ENCODE measurements at places on chromosomes 1 and 21.

DNA sequence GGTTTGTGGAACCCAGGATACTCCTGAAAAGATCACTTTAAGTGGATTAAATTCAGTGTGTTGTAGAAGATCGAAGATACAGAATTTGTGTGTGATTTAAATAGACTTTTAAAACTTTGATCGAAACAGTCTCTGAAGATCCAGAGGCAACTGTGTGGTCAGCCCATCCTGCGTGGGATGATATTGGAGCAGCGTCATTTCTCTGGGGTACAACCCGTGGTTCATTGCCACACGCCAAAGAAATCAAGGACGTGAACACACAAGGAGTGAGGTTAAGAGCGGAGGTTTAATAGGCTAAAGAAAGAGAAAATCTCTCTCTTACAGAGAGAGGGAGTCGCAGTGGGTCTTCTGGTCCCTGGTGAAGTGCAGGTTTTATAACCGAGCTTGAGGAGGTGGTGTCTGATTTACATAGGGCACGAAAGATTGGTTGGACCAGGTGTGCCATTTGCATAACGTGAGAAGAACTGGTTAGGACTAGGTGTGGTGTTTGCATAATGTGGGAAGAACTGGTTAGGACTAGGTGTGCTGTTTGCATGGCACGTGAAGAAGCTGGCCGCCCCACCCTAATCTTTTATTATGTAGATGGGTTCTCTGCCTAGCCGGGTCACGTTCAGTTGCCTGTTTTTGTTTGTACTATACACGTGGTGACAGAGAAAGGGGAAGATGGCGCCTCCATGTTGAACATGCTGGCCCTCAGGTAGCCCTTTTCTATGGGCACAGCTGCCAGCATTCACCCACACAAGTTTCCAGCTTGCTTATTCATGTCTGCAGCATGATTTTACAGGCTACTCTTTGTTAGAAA lies 82.3 kb downstream of the ADSS2 start:
- DNase-seq: no peak

DNA sequence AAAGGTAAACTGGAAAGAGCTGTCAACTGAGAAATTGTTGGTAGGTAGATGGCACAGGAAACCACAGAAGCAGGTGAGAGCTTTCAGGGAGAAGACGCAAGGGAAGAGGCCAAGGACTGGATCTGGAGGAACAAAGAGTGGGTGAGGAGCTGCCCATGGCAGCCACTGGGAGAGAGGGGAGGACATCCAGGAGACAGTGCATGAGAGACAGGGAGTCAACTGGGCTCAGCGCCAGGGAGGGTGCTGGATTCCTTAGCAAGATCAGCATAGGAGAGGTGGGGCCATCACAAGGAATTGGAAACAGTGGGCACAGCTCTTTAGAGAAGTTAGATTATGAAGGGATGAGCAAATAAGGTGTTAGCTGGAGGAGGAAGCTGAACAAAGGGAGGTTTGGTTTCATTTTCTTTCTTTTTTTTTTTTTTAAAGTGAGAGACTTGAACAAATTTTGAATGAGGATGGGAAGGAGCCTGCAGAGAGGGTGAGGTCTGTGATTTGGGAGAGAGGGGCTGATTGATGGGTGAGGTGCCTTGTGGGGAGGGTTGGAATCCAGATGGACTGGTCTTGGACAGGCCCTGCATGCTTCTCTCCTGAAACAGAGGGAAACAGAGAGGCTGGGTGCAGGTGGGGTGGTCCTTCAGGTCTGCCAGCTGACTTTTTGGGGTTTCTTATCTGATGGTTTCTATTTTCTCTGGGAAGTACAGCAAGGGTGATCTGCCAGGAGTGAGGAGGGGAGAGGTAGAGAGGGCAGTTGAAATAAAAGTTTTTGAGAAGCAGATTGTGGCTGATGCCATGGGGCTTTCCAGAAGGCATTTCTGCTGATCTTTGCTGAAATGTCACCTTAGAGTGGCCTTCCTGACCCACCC lies 5.4 kb downstream of the CYP4B1 start:
- no peak for DNase-seq

DNA sequence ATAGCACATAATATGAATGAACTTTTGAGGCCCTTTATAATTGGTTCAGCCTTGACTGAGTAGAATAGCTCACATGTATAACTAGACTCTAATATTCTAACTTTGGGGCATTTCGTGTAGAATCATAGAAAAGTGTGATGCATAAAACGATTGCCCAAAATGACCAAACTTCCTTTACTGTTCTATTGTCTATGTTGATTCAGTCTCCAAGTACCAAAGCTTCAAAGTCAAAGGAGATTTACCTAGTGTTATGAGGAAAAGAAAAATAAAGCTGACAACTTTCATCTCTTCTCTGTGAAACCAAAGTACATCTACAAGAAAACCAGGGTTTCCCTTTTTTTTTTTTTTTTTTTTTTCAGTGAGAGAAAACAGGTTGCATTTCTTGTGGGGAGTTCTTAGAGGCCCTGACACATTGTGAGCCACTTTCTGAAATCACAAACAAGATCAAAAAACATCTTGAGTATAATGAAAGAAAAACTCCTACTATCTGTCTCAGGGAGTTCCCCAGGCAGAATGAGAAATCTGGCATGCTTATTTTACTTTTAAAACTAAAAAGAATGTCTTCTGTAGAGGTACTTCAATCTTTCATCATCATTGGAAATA lies 183.4 kb downstream of the TNFSF18 start:
- DNase-seq: no peak

DNA sequence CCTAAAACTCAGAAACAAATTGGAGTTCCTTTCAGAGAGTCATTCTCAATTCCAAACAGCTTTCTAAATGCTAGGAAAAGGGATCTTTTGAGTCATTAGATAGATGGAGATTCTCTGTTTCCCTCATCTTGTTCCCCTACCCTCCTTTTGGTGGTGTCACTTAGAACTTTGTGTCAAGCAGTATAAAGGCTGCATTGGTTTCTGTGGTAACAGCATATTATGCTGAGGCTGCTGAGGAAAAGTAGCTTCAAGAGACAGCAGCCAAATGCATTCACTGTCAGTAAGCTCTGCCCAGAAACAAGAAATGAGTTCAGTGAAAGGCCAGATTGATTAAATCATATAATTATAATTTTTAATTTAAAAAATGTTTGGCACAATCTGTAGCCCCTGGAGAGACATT lies 144.1 kb downstream of the LRRC40 start:
- DNase-seq: no peak

DNA sequence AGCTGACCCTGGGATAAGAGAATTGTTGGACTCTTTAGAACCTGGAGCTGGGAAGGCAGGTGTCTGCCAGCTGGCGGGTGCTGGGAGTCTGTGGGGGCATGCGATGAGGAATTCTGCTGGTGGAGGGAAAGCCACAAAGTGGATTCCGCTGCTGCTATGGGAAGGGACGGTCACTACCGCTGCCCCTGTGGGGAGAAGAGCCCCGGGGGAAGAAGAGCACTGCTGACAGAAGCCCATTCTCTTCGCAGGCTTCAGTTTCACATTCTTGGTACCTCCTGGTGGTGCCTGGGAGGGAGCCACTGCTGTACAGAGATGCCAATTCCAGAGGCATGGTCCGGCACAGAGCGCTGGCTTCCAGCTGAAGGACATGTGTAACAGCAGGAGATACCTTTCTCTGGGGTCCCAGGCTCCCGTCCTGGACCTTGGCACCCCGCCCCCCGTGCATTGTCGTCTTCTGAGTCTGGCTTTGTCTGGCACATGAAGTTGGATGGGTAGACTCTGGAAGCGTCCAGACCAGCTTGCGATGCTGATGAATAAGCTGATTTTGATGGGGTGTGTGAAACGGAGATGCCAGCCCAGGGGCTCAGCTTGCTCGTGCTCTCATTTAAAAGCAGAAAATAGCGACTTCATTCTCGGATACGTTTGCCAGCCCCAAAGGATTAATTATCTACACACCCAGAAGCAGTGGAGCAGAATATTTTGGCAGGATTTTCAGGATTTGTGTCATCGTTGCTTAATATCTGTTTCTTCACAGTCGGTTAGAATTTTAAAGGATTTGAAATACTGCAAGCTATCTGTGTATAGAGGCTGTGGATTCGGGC lies 13.2 kb downstream of the PDXK start:
- DNase-seq: no peak

GRCh38 chr21:35737449-35737848 lies 322.9 kb downstream of the SETD4 start:
- no peak for DNase-seq

- no peak for DNase-seq
Observed at GRCh38 chr1:244971552-244972216, 107.3 kb upstream of the HNRNPU start.

DNA sequence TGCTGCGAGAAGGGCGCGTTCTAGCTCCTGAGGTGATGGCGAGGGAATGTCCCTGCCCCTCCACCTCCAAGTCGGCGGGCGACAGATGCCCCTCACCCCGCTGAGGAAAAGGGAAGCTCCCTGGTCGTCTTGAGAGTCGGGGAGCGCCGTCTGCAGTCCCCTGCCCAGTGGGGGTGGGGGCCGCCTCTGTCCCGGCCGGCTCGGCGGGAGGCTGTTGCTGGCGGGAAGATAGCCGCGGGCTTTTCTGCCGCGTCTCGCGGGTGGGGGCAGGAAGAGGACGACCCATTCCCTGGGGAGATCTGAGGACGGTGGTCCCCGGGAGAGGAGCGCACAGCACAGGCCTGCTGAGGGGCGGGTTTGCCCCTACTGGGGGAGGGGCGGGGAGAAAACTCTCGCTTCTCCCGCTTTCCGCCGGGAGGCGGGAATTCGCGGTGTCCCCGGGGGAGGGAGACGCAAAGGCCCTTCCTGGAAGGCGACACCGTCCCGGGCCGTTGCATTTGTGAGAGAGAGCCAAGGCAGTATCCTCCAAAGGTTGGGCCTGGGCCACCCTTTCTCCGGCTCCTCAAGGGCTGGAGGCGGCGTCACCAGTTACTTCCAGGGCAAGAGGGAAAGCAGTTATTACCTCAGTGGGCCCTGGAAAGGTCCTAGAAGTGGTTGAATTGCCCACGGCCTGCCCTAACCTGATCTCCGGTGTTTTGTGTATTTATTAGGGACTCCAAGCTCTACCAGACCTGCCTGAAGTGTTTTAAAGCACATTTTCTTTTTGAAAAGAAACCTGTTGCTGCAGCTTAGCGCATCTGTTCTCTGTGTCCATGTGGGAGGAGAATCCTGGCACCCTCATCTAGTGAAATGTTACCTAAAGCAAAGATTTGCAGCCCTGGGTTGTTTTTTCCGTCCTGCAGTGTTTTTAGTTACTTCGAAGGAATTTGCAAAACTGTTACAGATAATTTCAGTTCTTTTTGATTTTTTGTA lies 648 bp downstream of the S100PBP start:
- peak; percentile 47 for DNase-seq

DNA sequence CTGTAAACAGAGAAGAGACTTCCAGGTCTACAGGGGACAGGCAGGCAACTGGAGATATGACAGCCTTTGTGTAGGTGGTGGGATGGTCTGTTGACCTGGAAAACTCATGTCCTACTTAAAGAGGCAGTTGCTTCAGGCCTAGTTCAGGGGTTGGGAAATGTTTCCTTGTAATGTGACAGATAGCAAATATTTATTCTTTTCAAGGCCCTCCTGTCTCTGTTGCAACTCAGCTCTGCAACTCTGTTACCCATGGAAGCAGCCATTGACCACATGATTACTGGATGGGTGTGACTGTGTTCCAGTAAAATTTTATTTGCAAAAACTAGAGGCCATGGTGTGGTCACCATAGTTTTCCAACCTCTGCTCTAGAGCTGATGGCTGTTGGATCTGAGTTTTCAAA lies 341.9 kb downstream of the PTBP2 start:
- DNase-seq: no peak

DNA sequence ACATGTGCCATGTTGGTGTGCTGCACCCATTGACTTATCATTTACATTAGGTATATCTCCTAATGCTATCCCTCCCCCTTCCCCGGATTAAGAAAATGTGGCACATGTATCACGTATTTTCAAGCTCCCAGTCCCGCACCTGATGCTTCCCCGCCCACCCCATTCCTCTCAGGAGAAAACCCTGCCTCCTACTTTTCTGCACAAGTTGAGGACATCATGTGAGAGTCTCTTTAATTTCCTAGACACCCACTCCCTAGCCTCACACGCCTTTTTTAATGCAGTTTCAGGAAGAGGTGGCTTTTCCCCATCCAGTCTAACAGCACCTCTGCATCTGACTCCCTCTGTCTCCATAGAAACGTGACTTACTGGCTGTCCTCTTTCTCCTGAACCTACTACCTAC lies 58.2 kb upstream of the GOLT1A start:
- DNase-seq: peak; percentile 69

GRCh38 chr1:8136766-8137165 lies 110.7 kb upstream of the ERRFI1 start:
- DNase-seq: no peak

GRCh38 chr1:186848509-186849130 lies 19.9 kb downstream of the PLA2G4A start:
- DNase-seq: no peak

- no peak for DNase-seq
Observed at GRCh38 chr1:28108001-28108400, 19.6 kb upstream of the EYA3 start.

GRCh38 chr21:44390886-44391285 lies 37.5 kb downstream of the TRPM2 start:
- DNase-seq: no peak

- DNase-seq: no peak
Observed at GRCh38 chr1:172530000-172530399, 3.0 kb upstream of the SUCO start.

DNA sequence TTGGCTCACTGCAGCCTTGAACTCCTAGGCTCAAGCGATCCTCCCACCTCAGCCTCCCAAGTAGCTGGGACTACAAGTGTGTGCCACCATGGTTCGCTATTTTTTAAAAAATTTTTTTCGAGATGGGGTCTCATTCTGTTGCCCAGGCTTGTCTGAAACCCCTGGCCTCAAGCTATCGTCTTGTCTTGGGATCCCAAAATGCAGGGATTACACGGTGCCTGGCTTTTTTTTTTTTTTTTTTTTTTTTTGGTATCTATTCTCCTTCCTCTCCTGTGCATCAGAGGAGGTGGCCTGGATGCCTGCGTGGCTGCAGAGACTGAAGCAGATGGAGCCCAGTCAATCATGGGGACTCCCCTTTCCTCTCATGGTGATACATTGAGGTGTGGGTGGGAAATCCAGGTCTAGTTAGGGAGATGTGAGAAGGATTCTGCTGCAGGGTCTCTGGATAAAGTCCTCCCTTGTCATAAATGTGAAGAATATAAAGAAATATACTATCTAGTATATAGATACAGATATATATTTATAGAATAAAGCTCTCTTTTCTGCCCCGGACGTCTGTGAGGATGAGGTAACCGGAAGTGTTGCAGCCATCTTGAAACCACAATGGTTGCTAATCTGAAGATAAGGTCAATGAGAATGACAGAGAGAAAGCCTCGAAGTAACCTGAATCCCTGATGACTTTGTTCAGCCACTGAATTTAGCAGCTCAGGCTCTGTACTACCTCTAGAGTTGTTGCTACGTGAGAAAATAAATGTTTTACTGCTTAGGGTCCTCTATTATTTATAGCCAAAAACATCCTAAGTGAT lies 19.5 kb upstream of the RGSL1 start:
- no peak for DNase-seq

DNA sequence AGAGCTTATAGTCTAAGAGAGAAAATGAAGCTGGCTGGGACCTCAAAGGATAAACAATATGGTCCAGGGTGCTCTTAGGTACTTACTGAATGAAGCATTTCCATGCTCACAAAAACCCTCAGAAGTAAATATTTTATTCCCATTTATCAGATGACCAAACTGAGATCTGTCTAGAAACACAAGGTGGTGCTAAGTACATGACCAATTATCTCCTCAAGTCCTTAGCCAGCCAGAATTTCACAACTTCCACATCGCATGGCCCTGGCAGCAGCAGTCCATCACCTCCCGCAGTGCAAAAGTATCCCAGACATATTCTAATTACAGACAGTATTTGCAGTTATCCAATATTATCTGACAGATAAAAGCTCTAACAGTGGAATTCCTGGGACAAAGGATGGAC lies 321.7 kb upstream of the PROX1 start:
- DNase-seq: no peak

GRCh38 chr1:33301273-33301984 lies 19.5 kb downstream of the A3GALT2 start:
- DNase-seq: no peak

All from nucleus accumbens (tissue), 56 donors.